HEK293T (cell line): ENCODE measurements at places on chromosomes 1 and 21.
A peak's percentile ranks its signal among the peaks of the same experiment; 100 is the strongest.

DNA sequence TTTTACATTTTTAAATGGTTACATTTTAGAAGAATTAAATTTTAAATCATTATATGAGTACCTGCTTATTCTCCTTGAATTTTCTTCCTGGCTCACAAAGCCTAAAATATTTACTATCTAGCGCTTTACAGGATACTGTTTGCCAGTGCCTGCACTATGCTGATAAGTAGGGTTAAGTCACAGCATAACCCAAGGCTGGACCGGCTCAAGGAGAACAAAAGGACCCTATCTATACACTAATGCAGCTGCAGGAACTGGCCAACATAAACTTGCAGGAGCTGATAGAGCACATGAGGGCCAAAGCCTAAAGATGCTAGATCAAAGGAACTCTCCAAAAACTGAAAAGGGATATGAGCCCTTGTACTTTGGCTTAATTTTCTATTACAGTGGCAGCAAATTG is 1086.9 kb upstream of the TMPRSS15 start:
- no peak for DNase-seq

DNA sequence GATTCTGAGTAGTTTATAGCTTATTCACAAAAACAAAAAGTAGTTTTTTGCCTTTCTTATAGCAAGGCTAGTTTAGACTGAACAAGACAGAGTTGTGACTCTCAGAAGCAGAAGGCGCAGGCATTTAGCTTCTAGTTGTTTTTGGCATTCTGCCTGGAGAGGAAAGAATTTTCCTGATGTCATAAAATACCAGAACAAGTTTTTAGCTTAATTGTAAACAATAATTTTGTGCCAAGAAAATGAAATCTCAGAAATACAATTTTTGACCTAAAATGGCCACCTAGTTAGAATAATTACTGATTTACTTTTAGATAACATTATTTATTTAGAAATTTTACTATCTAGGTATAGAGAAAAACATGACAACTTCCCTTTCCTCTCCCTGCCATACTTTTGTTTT is 1.0 kb downstream of the DNAJB4 start:
- peak; percentile 30 for DNase-seq

DNA sequence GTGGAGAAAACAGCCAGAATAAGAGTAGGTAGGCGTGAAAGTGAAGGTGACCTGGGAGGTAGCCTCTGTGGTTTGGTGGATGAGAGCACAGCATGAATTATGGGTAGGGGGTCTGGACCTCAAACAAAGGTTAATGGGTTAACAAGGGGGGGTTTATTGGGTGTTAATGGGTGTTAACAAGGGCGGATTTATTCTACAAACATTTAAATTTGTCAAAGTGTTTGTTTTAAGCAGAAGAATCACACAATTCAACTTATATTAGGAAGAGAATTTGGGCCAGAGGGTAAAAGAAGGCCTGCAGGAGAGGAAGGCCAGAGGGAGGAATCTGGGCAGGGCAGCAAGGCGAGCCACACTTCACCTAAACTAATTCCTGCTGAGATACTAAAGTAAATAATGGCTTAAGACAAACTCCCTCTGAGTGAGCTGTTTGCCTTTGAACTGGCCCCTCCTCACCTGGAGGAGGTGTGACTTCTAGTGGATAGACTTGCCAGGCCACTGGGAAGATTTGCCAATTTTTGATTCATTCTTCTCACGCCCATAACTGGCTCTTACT is 191.7 kb downstream of the GIPC2 start:
- DNase-seq = no peak

DNA sequence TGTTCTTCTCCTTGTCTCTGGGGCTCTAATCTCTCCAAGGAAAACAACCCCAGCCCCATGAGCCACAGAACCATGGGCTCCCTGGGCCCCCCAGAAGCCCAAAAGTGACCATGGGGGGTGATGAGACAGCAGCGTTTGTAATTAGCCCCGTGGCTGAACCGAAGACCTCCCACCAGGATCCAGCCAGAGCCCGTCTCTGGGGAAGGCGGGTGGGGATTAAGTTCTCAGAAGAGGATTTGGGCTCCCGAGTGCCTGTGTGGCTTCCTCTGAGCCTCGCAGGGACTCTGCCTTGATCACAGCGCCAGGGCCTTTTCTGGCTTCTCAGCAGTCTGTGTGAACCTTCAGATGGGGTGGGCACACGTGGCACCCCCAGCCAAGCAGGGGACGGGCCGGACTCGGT is 77.0 kb downstream of the ALPL start:
- DNase-seq = no peak

GRCh38 chr1:245045087-245045881 is 109.5 kb upstream of the KIF26B start:
- no peak for DNase-seq

DNA sequence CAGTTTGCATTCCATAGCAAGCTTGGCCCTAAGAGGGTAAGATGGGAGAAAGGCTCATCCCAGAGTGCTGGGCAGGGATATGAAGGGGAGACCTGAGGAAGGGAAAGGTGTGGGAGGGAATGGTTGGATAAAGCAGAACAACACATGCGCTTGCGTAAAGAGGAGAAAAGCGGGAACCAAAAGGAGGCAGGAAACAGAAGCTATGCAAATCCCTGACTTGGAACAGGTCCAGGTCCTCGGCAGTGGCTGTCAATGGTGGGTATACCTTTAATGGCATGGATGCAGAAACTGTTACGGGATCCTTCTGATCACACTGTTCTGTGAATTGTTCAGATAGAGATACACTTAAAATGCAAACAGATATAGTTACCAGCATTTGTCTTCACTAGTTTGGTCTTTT is 455.6 kb downstream of the SIPA1L2 start:
- no peak for DNase-seq

- DNase-seq = peak; percentile 34
Measured at GRCh38 chr21:33587792-33588484, 546 bp downstream of the DONSON start.

- no peak for DNase-seq
Measured at GRCh38 chr1:199687321-199687720, 340.2 kb upstream of the NR5A2 start.

GRCh38 chr1:160623227-160623633 is 23.6 kb downstream of the SLAMF1 start:
- DNase-seq = no peak

GRCh38 chr1:102858695-102859094 is 249.6 kb downstream of the COL11A1 start:
- DNase-seq = no peak
